ENCODE measurements at places on chromosomes 6 and 20. TPM values are rescaled to one million over a fixed set of nuclear protein-coding genes. Genes with fewer than 3 reads are reported as not detected.

Gene DSP
- polyA plus RNA-seq, result 54.8 TPM

Gene RFX6
- polyA plus RNA-seq, result 2.6 TPM

Gene RNF39
- polyA plus RNA-seq, result 1.6 TPM

Gene RIPPLY2
- not detected for polyA plus RNA-seq

Gene MAP7
- 17.5 TPM for polyA plus RNA-seq

Gene PRSS35
- 73.4 TPM for polyA plus RNA-seq

Gene HAO1
- not detected for polyA plus RNA-seq

Gene GFRA4
- not detected for polyA plus RNA-seq

Gene OR2B6
- 0.28 TPM for polyA plus RNA-seq

Gene DNAH8
- 0.34 TPM for polyA plus RNA-seq

Gene LGSN
- 0.88 TPM for polyA plus RNA-seq

DNA sequence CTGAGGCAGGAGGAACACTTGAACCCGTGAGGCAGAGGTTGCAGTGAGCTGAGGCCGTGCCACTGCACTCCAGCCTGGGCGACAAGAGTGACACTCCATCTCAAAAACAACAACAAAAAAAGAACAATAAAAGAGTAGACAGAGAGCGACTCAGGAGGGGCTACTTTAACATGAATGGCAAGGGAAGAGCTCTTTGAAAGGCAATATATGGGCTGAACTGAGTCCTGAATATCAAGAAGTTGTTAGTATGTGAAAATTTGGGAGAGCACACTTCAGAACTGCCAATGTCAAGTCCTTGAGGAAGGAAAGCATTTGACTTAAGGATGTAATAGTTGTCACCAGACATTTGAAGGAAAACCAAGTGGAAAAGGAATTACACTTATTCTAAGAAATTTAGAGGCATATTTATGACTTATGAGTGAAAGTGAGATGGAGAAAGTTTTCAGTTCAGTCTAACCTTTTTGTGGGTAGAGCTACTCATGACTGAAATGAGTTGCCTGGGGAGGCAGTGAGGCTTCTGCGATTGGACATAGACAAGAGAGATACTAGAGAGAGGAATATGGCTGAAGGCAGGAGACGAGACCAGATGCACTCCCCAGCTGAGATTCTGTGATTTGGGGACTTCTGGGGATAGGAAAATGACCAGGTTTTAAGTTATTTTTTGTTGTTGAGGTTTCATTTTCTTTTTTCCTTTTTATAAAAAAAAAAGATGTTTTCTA is 48.6 kb upstream of the SLC16A10 start:
- DNase-seq, result no peak

DNA sequence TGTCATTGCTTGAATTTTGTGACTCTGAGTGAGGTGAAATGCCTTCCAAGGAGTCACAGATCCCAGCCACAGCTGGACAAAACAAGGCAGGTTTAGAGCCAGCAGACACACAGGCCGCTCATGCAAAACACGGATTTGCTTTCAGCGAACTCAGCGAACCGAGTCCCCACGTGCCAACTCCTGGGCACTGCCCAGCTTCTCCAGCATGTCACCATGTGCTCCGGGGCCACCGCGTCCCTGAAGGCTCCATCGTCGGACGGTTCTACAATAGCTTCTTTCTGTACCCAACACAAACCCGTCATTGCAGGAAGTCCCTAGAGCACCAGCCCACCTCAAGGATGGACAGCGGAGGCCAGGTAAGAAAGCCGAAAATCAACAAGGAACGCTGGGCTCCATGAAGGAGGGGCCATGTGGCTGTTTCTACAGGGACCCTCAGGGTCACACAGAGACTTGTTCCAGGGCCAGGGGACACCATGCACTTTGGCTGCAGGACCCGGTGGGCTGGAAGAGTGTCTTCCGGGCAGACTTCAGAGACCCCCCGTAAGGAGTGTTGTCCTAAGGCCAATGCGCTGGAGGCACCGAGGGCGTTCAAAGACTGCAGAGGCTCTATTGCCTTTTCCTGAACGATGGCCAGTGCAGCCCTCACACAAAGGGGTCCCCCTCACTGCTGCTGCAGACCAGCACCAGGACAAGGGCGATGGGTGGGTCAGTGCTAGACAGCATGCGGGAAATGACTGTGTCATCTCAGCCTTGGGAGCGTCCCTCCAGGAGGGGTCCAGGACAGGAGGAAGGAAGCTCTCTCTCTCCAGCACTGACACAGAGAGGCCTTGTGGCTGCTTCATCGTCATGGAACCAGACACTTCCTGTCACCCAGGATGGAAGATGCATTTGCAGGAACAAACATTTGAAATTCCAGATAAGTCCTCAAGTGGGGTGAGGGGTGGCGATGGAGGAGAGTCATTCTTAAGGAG is 19.8 kb downstream of the DACT2 start:
- DNase-seq, result no peak

DNA sequence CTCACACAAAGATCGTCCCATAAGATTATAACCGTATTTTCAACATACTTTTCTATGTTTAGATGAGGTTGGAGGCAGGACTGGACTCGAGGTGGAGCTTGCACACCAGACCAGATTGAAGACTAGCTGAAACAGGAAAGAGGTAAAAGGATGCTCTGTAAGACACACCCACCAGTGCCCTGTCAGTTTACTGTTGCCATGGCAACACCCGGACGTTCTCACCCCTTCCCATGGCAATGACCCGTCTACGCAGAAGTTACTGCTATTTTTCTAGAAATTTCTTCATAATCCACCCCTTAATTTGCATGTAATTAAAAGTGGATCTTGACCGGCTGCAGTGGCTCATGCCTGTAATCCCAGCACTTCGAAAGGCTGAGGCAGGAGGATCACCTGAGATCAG is 13.6 kb upstream of the SRSF6 start:
- DNase-seq, result no peak

GRCh38 chr6:11096109-11096508 is 2.5 kb downstream of the SMIM13 start:
- no peak for DNase-seq

- no peak for DNase-seq
These were observed 309.0 kb upstream of the PTCHD4 start for GRCh38 chr6:48419992-48420391.

DNA sequence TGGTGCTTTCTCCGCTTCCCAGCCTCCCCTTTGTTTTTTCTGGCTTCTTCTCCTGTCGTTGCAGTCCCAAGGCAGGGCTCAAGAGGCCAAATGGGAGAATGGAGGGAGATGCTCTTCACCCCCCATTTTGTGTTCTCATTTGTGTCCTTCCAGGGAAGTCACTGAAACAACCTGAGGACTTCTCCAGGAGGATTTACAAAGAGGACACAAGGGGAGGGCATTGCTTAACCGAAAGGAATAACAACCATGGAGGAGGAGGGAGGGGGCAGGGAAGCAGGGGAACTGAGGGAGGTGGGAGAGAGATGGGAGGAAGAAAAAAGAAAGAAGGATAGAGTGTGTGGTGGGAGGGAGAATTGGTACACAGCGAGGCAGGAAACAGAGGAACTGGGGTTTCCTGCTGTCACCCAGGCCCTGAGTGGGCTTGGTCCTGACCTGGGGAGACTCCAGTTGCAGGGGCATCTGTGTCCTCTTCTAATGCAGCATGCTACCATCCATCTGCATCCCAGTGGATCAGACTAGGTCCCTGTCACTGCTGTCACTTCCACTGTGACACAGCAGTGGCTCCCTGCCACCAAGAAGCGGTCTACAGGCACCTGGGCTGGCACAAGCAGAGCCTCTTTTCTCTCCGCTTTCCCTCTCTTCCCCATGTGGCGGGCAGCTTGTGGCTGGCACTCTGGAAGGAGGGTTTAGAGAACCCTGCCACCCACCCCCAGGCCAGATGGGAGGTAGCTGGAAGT is 17.1 kb upstream of the MLN start:
- no peak for DNase-seq

DNA sequence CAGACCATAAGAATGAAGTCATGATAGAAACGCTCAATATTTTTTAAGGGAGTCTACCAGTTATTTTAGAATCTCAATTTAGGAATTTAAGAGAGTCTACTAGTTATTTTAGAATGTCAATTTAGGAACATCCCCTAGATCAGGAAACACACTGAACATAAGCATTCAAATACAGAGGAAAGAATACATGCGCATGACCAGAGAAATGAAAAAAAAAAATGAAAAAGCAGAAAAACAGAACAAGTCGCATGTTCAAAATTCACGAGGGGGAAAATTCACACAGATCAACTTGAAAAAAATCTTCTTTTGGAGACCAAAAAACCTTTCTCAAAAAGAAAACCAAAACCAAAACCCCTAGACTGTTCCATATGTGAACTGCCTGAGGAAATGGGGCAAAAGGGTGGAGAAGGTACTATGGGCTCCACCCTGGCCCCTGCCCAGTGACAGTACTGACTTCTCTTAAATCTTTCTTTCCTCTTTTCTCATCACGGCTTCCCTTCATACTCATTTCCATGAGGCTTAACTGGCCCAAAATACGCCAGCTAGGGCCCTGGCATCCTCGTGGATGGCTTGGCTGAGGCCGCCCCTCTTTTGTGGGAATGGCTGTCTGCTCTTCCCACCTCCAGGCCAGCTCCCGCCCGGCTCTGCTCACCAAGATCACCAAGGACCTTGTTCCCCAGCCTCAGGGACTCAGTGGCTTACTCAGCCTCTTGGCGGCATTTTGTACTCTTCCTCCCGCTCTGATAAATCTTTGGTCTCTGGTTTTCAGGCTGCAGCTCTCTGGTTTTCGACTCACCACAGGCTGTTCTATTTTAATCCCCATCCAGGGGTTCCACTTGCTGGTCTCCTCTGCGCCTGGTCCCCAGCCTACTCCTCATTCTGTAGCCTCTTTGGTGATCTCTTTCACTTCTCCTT is 11.2 kb downstream of the ZBTB2 start:
- no peak for DNase-seq

- no peak for DNase-seq
These were observed 452.8 kb downstream of the RFPL4B start for GRCh38 chr6:112799889-112800288.

DNA sequence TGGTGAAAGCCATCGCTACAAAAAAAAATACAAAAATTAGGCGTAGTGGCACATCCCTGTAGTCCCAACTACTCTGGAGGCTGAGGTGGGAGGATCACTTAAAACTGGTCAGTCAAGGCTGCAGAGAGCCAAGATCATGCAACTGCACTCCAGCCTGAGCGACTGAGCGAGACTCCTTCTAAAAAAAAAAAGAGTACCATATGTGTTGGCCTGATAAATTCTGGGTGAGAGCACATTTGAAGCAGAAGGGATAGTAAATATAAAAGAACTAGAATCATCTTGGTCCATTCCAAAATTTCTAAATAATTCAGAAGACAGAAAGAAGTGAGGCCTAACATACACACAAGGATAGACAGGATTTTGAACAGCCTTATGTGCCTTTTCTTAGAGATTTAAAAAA is 2.2 kb downstream of the IBTK start:
- DNase-seq, result no peak

- no peak for DNase-seq
These were observed 30.0 kb upstream of the CHMP4B start for GRCh38 chr20:33781133-33781532.

DNA sequence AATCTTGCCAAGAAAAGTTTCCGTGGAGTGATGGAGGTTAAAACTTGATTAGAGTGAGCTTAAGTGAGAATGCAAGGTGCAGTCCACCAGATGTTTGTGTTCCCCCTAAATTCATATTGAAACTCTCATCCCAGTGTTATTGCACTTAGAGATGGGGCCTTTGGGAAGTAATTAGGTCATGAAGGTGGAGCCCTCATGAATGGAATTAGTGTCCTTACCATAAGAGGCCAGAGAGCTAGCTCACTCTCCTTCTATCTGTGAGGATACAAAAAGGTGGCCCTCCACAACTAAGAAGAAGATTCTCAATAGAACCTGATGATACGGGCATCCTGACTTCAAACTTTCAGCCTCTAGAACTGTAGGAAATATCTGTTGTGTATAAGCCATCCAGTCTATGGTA is 258.6 kb downstream of the GRIK2 start:
- no peak for DNase-seq

DNA sequence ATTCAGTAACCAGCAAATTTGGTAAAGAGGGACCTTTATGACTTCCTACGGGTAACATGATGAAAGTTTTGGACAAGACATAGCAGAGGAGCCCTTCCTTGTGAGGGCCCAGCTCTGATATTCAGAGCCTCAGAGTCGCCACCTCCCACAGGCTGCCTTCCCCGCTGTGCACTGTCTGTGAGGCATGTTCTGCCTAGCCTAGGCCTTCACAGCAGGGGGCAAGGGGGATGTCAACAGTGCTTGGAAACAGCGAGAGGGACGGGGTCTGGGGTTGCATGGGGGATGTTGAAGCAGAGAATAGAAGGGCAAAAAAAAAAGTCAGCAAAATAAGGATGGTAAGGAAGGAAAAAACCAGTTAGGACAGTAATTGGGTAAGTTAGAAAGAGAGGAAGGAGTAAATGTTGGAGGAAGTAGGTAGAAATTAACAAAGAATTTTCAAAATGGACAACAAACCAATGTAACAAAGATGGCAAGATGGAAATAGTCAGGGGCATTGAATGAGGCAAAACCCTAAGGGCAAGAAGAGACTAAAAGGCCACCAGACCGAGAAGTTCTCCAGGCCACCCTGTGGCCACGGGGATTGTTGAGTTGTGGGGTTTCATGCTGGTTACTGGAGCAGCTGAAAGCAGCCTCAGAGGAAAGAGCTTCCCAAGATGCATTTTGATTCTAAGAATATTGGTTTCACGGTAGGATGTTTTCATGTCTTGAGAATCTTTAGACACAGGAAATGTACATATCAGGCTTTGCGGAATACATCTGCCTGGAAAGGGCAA is 139.8 kb downstream of the LY86 start:
- DNase-seq, result no peak

DNA sequence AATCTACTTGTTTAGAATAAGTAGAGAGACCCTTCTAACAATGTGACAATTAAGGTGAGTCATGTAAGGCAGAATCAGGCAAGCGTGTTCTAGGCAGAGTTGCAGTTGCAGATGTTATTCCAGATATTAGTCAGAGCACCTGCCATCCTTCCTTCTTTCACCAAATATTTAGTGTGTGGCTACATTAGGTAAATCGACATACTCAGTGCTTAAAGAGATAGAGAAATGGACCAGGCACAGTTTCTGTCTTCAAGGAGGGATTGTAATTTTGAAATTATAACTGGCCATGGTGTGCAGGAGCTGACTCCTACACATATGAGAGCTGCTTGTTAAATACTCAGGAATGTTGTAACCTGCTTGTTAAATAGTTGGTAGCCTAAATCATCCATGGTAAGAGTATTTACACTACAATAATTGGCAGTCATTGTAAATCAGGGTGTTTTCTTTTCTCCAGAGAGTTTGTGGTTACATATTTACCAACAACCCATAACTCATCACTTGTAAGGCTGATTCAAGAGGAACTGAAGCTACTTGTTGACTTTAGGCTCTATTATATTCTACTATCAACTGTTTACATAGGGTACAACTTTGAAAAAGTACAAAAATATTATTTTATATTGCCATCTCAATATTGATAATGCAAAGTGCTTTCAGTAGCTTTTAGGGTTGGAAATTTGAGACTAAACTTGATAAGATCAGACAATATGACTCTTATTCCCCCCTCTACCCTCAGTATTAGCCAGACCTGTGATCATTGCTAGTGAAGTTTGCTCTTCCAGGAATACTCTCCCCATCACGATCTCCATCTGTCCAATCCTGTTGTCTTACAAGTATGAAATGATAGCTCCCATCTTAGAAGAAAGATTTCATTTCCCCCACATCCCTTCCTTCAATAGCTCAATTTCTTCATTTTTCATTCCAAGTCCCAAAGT is 607.1 kb downstream of the COL12A1 start:
- DNase-seq, result no peak
